ENCODE measurements at places on chromosomes 11 and 22.
A peak's percentile ranks its signal among the peaks of the same experiment; 100 is the strongest.

DNA sequence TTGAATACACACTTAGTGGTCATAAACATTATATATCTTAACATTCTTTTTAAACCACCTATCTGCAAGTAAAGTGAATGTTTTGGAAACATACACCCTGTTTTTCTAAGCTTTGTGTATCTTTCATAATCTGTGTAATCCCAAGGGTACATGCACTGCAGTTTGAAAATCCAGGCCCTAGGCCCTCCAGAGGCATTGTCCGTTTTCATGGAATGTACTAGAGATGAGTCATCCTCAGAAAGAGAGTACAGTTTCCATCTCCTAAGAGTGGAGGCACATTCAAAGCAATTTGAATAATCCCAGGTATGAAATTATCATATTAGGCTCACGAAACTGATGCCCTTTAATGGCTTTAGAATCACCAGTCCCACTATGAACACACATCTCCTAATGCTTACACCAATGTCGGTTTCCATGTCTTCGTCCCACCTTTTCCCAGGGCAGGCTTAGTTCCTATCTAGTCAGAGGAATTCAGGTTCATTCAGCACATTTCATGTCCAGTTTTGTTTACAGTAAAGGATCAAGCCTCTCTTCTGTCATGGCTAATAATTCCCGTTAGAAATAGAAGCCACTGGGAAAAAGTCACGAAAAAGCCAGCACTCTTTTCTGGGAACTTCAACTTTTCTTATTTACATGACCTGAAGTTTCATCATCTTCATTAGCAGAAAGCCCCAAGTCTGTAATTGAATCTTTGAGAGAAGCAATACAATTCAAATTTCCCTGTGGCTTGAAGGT is 39.5 kb upstream of the CD44 start:
- H3K4me3 ChIP-seq = no peak overlapping the region
- peaks cover 15% of the 10 kb centered on the region for H3K4me1 ChIP-seq
- H3K27me3 ChIP-seq = no peaks in the 10 kb centered on the region
- peak; percentile 56 for DNase-seq
- no peaks in the 10 kb centered on the region for H3K36me3 ChIP-seq

DNA sequence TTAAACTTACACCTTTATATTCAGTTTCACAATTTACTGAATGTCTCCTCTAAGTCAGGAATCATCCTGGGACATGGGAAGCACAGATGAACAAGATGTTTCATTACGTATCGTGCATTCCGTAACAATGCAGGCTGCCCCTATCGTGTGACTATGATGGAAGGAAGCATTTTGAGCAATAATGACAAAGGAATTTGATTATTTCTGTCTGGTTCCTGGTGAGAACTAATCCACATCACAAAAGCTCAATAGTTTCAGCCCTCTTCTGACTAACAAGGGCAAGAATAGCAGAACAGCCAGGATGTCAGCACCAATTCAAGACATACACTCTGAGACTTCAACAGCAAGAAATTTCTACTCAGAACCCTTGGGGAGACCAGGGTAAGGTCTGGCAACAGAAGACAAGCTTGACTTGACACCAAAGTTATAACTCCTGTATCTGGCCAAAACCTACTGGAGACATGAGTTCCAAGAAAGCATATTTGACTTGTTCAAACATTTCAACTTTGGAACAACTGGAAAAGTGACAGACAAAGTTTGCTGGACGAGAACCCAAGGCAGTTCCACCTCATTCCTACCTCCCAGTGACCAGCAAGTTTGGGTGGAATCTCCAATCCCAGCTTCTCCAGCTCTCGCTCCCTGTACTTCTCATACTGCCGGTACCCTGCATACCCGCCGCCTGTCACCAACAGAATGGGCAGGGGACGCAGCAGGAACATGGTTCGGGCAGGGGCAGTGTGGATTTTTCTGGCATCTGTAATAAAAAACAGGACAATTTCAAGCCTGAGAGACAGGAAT is 14.3 kb downstream of the PISD start:
- H3K36me3 ChIP-seq = peaks cover 73% of the 10 kb centered on the region
- no peaks in the 10 kb centered on the region for H3K27me3 ChIP-seq
- H3K27ac ChIP-seq = peak overlapping the region; percentile 91
- DNase-seq = peak; percentile 38
- H3K4me3 ChIP-seq = peak overlapping the region; percentile 33
- H3K4me1 ChIP-seq = peaks cover 15% of the 10 kb centered on the region

- no peak overlapping the region for H3K27ac ChIP-seq
- H3K4me1 ChIP-seq = no peaks in the 10 kb centered on the region
- no peak overlapping the region for H3K4me3 ChIP-seq
- H3K27me3 ChIP-seq = no peaks in the 10 kb centered on the region
Observed at GRCh38 chr22:47933891-47934290, 1171.4 kb downstream of the TBC1D22A start.

DNA sequence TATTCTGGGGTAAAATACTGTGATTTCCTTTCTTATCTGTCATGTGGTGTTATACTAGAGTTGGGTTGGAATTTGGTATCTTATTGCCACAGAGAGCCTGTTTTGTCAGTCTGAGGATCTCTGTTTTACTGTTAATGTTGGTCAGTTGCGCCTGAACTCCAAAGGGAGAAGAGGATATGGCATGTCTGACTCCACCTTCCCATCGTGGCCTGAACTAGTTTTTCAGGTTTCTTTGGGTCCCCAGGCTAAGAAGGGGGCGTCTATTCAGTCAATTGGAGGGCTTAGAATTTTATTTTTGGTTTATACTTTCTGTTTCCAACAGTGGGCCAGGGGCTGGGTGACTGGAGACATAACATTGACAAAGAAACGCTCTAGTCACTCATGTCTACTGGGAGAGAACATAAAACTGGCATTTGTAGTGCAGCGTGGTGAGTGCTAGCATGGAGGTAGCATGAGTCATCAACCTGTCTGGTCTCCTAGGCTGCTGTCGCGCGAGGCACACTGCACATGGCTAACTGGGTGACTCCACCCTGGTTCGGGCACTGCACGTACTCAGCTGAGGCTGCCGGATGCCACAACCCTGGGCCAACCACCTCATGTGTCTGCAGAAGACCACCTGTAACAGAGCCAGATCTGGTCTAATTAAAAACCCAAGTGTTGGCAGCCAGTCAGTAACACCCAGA is 120.1 kb upstream of the OR9Q1 start:
- peak; percentile 84 for DNase-seq
- H3K27me3 ChIP-seq = no peaks in the 10 kb centered on the region
- H3K4me3 ChIP-seq = peak overlapping the region; percentile 77
- H3K27ac ChIP-seq = peak overlapping the region; percentile 88

DNA sequence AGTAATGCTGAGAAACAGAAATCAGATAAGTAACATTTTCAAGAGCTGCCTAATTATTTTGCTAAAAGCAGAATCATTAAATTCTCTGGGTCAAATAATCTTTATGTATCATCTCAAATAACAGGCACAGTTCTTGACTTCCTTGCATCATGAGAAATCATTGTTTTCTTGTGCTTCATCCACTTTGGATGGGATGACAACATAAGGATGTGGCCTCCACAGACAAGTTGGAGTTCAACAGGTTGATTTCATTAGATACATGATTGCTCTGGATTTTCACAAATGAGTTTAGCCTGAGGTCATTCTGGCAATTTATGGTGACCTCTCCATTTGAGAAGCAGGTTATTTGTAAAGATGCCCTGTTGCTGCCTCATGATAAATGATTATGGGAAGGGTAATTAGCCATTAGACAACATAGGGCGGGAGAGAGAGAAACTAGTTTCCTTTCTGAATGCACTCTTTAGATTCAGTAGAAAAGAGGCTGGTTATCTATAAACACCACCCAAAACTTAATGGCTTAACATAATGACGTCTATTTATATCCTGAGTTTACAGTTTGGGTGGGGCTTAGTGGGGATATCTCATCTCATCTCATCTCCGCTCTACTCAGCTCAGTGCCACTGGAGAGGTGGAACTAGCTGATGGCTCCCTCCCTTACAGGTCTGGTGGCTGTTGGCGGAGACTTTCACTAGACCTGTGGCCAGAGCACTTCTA is 35.0 kb upstream of the ADORA2A start:
- no peak overlapping the region for H3K4me3 ChIP-seq
- no peaks in the 10 kb centered on the region for H3K27me3 ChIP-seq
- H3K27ac ChIP-seq = no peak overlapping the region

DNA sequence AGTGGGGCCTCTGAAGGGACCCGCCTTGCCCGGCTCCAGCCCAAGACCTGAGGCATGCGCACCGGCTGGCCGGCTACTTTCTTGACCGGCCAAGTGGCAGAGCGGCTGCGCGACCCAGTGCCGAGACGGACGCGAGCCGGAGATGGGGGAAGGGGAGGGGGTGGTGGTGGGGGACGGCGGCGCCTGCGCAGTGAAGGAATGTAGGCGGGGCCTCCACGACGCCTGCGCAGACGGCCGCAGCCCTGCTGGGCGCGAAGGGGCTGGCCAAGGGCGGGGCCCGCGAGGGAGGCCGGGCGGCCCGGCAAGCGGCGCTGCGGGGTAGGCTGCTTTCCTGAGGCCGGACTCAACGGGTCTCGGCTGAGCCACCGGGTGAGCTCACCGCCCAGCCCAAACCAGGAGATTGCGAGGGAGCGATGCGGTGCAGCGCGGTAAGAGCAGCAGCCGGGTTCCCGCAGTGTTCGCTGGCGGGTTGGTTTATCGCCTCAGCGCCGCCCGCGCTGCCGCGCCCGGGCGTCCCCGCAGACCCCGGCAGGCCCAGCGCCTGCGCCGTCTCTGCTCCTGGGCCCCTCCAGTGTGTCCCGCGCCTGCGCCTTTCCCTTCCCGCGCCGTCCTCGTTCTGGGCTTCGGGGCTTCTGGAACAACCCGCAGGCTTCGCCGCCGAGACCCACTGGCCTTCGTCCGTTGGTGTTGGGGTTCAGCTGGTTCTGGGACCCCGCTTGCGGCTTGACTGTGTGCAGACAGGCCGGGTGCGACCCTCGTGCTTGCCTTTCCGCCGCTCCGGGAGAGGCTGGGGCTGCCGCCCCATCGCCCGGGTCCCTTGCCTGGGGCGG is at the start of gene SPECC1L:
Gene SPECC1L (plus strand): TSS at position 276 of the 830 bp plus-strand sequence. CDS start 31,401 bp downstream, outside the sequence.
- DNase-seq = peak; percentile 91
- H3K27me3 ChIP-seq = no peaks in the 10 kb centered on the region
- H3K27ac ChIP-seq = peak within 1 kb of the TSS; percentile 91
- peak within 1 kb of the TSS; percentile 84 for H3K4me3 ChIP-seq

- no peak for DNase-seq
- no peaks in the 10 kb centered on the region for H3K36me3 ChIP-seq
- peaks cover 17% of the 10 kb centered on the region for H3K27me3 ChIP-seq
- no peaks in the 10 kb centered on the region for H3K4me1 ChIP-seq
- no peak overlapping the region for H3K4me3 ChIP-seq
Observed at GRCh38 chr11:6096417-6096816, 11.1 kb upstream of the OR56B4 start.

GRCh38 chr11:20399498-20399897 is 12.0 kb downstream of the PRMT3 start:
- no peaks in the 10 kb centered on the region for H3K27me3 ChIP-seq
- H3K4me1 ChIP-seq = no peaks in the 10 kb centered on the region
- no peak overlapping the region for H3K27ac ChIP-seq
- no peak for DNase-seq

DNA sequence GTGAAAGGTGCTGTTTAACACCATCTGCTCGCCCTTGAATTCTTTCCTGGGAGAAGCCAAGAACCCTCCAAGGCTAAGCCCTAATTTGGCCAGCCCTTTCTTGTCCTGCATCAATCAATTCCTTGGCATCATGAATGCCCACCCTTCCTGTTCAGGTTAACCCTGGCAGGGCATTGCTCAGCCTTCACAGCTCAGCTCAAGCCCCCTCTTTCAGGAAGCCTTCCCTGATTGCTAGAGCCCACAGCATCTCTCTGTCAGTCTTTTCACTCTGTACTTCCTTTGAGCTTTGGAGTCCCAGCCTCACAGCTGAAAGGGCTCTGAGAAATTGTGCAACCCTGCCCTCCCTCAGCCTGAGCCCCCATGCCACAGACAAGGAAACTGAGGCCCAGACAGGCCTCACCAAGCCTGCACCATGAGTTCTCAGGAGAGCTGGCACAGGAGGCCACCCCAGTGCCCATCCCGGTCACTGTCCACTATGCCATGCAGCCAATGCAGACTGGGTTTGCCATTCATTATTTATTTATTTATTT is 16.9 kb downstream of the RPL3 start:
- H3K27me3 ChIP-seq = no peaks in the 10 kb centered on the region
- peaks cover 31% of the 10 kb centered on the region for H3K4me1 ChIP-seq
- no peak overlapping the region for H3K27ac ChIP-seq
- no peaks in the 10 kb centered on the region for H3K36me3 ChIP-seq
- DNase-seq = no peak
- no peak overlapping the region for H3K4me3 ChIP-seq

GRCh38 chr11:93875637-93876036 is 25.2 kb upstream of the VSTM5 start:
- no peak for DNase-seq
- no peaks in the 10 kb centered on the region for H3K27me3 ChIP-seq
- H3K4me3 ChIP-seq = no peak overlapping the region
- no peak overlapping the region for H3K27ac ChIP-seq

DNA sequence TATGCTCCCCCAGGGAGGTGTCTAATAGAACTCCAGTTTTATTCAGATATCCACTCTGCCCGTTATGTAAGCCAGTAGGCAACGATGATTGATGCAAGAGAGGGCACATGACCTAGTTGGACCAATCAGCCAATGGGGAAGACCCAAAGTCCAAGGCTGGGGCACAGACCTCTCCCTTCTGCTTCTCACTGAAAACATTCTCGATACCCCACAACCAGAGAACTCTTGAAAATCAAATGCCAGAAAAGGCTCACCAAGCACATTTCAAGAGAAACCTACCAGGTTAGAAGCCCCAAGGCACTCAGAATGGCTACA is 7.4 kb downstream of the HIRA start:
- no peaks in the 10 kb centered on the region for H3K27me3 ChIP-seq
- peaks cover 15% of the 10 kb centered on the region for H3K36me3 ChIP-seq
- no peak overlapping the region for H3K4me3 ChIP-seq
- H3K4me1 ChIP-seq = peaks cover 32% of the 10 kb centered on the region
- DNase-seq = no peak
- H3K27ac ChIP-seq = no peak overlapping the region

- no peak for DNase-seq
- H3K4me1 ChIP-seq = no peaks in the 10 kb centered on the region
- H3K27ac ChIP-seq = no peak overlapping the region
- H3K36me3 ChIP-seq = no peaks in the 10 kb centered on the region
Observed at GRCh38 chr22:35044607-35045390, 21.2 kb upstream of the ISX start.

DNA sequence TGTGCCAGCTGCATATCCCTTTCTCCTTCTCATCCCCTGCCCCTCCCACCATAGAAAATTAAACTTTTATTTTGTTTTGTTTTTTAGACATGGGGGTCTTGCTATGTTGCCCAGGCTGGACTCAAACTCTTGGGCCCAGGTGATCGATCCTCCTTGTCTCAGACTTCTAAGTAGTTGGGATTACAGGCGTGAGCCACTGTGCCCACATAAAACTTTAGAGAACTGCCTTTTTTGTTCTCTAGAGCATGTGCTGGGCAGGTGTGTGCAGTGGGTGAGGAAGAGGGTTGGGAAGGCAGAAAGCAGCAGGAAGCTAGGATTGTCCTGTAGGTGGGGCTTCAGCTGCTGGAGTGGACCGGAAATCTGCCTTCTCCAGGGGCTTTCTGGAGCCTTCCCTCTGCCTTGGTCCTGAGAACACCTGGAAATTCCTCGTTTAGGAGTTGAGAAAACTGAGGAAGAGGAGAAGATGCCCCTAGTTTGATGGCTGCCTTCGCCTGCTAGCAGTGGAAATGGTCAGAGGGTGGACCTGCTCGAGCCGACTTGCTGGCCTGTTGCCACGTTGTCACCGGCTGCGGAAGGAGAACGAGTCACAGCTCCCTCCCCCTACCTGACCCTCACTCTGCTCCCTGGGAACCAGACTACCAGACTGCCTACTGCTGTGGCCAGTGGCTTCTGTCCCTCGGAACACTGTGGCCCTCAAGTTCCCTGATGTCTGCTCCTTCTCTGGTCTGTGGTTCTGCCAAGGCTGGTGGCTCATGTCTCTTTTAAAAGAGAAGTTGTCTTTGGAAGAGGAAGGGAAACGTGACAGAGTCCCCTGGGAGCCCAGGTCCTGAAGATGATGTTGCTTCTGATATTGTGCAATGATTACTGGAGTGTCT is 4.0 kb downstream of the ST14 start:
- no peaks in the 10 kb centered on the region for H3K36me3 ChIP-seq
- peaks cover 9% of the 10 kb centered on the region for H3K27me3 ChIP-seq
- H3K4me3 ChIP-seq = no peak overlapping the region

All from MCF 10A (cell line).